Osteoblast (primary cell): ENCODE measurements at places on chromosomes 11 and 22.

DNA sequence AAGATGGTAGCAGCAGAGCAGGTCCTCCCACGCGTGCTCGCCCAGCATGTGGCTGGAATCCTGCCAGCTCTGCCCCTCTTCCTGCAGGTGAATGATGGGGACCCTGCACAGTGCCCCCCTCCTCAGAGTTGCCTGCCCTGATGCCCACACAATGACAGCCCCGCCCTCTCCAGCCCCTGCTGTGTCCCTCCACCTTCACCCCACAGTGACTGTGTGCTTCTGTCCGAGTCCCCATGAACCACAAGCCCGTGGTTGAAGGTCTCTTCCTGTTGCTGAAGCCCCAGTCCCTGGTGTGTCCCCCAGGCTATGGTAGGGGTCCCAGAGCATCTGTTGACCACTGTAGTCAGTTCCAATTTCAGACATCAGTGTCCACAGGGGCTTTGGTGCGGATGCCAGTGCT, 71.0 kb downstream of the BRD1 start:
- no peak for DNase-seq

DNA sequence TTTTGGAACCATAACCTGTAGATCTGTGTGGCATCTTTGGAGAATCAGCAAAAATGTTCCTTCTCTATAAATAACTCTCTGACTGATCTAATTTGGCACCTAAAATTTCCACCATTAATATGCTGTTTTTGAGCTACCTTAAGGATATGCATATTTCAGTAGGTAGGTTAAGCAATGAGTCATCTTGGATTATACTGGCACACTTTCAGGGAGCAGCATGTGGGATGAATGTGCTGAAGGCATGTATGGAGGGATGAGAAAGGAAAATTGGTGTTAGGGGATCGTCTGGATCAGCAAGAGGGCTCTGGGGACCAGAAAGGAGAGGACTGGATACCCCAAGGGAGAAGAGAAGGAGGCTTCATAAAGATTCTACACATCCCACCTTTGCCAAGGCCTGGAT, 44.6 kb upstream of the ELF5 start:
- DNase-seq = no peak

DNA sequence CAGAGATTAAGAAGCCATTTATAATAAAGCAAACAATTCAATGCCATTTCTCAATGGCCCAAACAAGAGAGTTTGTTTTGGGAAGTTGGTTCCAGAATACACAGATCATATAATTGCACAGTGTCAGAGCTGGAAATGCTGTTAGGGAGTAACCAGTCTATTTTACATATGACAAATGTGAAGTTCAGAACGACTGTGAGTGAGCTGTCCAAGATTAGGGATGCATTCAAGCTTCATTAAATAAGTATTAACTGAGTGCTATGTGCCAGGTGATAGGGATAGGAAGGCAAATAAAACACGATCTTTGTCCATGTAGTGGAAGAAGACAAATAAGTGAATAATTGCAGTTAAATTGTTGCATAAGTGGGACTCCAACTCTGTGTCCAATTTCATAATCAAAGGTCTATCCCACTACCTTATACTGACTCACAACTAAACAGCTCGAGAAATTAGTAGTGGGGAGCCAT, 33.1 kb upstream of the PICALM start:
- no peak for DNase-seq

GRCh38 chr22:23179381-23180299, 669 bp upstream of the BCR start:
- peak; percentile 92 for DNase-seq

DNA sequence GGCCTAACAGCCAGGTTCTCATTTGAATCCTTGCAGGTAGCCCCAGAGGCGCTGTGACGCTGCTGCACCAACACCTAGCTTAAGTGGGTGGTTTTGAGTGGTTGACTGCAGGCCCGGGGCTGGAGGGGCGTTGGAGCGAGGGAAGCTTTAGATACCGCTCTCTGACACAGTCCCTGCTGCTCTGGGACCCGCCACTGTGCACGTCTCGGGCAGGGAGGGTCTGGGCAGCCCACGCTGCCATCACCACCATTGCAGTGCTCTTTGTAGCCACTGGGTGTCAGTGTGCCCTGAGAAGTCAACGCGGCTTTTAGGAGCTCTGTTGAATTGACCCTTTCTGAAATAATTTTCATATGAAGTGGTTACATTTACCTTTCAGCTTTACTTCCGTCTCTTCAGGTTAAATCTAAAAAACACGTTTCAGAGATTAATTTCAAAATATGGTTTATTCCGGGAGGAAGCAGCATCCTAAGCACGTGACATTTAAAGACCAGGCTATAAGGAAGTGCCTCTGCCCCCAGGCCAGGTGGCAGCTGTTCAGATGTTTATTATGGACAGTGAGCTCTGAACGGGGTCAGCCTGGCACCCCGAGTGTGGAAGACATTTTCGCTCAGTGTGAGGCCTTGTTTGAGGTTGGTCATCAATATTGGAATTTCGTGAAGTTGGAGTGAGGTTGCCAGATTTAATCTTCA, 30.9 kb upstream of the PARVB start:
- peak; percentile 97 for DNase-seq

DNA sequence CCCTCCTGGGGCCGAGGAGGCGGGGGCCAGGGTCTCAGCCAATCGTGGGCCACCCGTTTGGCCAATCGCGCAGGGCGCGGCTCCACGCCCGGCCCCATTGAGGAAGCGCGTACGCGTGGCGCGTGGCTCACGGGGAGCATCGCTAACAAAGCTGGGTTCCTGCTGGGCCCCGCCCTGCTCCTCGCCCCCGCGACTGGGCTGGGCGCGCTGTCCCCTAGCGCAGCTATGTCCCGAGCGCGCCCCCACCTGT, 614 bp upstream of the ASCL2 start:
- peak; percentile 73 for DNase-seq

DNA sequence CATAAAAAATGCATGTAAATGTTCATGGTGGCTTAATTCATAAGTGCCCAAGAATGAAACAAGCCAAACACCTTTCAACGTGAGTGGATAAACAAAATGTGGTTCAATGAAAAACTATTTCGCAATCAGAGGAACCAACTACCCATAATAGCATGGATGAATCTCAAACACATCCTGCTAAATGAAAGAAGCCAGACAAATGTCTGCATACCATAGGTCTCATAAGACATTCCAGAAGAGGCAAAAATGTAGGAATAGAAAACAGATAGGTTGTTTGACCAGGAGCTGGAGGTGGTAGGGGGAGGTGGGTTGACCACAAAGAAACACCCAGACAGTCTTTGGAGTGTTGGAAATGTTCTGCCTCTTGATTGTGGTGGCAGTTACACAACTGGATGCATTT, 13.2 kb upstream of the OSBPL5 start:
- peak; percentile 22 for DNase-seq

DNA sequence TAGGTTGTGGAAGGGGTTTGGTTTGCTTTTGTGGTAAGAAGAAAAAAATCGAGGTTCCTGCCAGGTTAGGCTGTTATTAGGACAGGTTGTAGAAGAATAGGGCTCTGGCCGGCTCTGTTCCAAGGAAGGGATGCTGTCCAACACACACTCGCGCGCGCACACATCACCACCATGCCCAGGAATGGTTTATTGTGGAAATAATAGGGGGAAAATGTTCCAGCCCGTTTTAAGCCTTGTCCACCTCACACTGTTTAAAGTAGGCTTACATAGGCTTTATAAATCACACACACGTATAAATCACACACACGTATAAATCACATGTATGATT, 1.2 kb upstream of the ARHGAP20 start:
- no peak for DNase-seq

DNA sequence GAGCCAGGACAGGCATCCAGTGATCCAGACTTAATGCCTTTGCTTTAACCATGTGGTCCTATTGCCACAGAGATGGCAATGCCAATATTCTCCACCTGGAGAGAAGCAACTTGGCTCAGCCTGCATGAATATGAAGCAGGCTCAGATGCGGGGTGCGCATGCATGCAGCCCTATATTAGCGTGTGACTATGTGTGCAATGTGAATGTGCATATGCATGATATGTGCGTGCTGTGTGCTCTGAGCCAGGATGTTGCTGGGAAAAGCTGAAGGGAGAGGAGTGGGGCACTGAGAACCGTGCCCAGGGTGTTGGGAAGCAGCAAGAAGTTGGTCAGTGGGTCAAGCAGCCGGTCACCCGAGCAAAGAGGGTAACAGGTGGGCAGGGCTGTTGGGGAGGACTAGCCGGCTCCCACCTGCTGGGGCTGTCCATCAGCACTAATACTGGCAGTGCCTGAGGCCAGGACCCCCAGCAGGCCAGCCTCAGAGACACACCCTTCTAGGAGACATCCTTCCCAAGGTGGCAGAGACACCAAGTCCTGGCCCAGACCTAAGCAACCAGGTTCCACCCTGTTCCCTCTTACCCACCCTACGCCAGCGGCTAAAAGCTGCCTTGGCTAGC, 24.8 kb upstream of the MYOD1 start:
- DNase-seq = no peak

- DNase-seq = peak; percentile 94
Observed at GRCh38 chr11:64742087-64742888, 1.7 kb downstream of the RASGRP2 start.

- peak; percentile 63 for DNase-seq
Observed at GRCh38 chr22:45144916-45145315, 18.8 kb upstream of the NUP50 start.

- DNase-seq = peak; percentile 99
Observed at GRCh38 chr11:67045314-67045713, 11.3 kb upstream of the RHOD start.

- DNase-seq = peak; percentile 97
Observed at GRCh38 chr11:107018902-107019493, 722 bp upstream of the GUCY1A2 start.

GRCh38 chr11:92782806-92783205, 186.6 kb upstream of the MTNR1B start:
- no peak for DNase-seq
